ENCODE measurements at places on chromosomes 11 and 22.

GRCh38 chr11:109707411-109707810 is 285.4 kb downstream of the C11orf87 start:
- no peak for DNase-seq

GRCh38 chr11:19455731-19456130 is 215.0 kb upstream of the E2F8 start:
- no peak for DNase-seq

DNA sequence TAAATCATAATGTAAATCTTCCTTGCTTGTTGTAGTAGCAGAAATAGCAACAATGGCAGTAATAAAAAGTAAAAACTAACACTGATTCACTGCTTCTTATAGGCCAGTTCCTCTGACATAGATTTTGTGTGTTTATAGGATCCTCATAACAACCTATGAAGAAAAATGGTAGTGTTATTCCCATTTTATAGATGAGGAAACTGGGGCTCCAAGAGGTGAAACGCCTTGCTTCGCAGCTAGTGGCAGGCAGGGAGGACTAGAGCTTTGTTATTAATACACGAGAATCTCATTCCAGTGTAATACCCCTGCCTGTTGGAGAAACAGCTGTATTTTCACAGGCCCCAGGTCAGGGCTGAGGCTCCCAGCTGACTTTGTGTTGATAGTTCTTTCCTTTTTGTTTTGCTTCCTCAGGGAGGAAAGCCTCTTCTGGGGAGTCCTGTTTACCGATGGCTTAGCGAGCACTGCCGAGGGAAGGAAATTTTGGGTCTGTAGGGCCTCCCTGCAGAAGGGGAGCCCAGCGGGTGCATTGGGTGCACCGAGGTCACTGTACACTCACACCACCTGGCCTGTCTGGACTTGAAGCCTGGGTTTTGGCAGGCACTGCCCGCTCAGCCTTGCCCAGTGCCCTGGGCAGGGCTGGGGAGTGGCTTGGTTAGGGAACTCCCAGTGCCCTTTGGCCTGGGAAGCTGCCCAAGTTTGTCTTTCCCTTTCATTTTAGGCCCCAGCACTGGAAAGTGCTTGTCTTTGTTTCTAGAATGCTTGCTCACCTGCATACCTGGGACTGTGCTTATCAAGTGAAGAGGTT is 13.5 kb downstream of the KIAA1671 start:
- no peak for DNase-seq

GRCh38 chr11:9973921-9974320 is 310.0 kb downstream of the SWAP70 start:
- DNase-seq: no peak

DNA sequence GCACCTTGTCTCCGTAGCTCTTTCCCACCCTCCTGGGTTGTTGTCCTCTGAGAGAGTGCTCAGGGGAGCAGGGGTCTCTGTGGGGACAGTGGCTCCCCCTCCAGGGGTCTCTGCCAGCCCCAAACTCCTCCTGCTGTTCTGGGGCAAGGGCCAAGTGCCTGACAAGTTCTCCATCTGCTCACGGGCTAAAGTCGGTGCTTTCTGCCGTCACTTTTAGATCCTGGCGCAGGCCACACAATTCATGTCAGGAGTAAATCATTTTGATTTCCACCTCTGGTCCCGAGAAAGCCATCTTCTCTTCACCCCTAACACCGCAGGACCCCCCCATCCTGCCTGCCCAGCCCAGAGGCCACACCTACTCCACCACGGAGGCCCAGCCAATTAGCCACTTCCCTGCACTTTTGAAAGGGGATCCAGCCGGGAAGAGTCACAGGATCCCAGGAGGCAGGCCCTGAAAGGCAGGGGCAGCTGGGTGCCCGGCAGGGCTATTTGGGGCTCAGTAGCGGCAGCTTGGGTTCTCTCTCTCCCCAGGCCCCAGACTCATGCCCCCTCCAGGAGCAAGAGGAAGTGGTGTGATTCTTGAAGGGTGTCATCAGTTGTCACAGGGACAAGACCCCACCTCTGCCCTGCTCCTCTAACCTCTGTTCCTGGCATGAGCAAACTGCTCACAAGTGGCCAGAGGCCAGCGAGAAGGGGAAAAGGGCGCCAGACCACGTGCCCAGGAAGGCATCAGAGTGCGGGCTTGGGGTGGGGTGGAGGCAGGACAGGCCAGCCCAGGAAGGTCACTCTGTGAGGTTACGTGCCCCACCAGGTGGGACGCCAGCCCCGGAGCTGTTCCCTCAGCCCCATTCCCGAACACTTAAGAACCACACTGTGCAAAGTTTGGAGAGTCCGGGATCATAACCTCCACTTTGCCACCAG is 1.3 kb downstream of the MACROD1 start:
- DNase-seq: no peak

DNA sequence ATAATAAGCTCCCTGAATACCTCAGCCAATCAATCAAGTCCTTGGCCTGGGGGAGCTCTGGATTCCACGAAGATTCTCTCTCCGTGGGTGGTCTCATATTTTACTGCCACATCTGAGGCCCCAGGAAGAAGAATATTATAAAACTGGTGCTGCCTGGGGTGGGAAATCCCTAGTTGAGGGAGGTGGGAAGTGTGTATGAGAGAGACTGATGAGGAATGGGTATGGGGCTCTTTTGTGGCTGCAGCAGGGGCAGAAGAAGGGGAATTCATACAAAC is 71.5 kb downstream of the SYN3 start:
- no peak for DNase-seq

DNA sequence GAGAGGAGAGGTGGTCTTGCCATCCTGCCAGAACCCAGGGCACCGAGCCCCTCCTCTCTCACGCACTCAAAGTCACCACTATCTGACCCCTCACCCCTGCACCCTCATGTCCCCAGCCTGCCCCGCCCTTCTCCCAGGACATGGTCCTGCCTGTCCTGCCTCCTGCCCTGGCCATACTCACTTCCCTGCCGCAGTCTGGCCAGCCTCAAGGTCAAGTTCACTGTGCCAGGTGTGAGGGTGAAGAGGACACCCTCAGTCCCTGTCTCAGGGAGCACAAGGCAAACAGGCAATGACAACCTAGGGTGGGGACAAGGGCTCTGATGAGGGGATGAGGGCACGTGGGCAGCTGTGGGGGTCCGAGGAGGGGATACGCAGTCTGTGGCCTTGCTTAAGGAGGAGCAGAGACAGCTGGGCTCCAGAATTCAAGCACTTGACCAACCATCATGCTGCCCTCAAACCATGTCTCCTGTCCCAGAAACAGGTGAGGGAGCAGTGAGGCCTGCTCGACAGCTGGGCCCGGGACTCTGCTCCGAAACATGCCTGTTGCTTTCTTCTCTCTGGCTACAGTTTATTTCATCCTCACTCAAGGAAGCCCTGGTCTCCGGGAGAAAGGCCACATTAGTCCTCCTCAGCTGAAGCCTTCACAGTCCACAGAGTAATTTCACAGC is 36.6 kb downstream of the PDGFB start:
- DNase-seq: no peak

DNA sequence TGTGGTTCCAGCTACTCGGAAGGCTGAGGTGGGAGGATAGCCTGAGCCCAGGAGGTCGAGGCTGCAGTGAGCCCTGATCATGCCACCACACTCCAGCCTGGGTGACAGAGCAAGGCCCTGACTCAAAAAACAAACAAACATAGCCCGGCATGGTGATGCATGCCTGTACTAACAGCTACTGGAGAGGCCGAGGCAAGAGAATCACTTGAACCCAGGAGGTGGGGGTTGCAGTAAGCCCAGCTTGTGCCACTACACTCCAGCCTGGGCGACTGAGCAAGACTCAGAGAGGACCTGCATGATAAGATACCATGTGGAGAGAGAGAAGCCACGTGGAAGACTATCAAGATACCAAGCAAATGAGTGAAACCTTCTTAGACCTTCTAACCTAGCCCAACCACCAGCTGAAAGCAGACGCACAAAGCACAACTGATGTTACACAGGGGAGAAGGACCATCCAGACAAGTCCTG is 36.1 kb downstream of the AMBRA1 start:
- DNase-seq: no peak

GRCh38 chr11:58921778-58922390 is 17.4 kb upstream of the GLYATL1 start:
- no peak for DNase-seq

GRCh38 chr11:115496892-115497291 is 7.3 kb downstream of the CADM1 start:
- no peak for DNase-seq

- DNase-seq: no peak
Measured at GRCh38 chr11:117000014-117000737, 98.1 kb downstream of the SIK3 start.

- DNase-seq: no peak
Measured at GRCh38 chr11:34679681-34680080, 58.8 kb downstream of the EHF start.

GRCh38 chr11:110349138-110349996 is 53.0 kb upstream of the RDX start:
- no peak for DNase-seq

DNA sequence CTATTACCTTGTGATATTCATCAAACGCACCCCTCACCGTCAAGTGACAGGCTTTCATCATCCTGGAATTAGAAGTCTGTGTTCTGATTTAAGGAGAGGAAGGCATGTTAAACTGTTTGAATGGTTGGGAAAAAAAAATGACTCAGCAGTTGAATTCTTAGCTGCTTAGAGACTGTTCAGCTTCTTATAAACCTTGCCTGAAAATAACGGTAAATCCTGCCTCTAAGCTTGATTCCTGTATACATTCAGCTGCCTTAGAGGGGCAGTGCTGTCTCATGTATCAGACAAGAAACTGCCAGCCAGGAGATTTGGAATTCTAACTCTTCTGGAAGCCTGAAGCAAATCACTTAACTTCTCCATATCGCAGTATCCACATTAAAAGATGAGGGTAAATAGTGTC is 437.4 kb downstream of the JRKL start:
- no peak for DNase-seq

- DNase-seq: no peak
Measured at GRCh38 chr22:45239681-45240051, 1.0 kb downstream of the KIAA0930 start.

- DNase-seq: no peak
Measured at GRCh38 chr11:122714484-122714883, 59.0 kb downstream of the UBASH3B start.
